NCI-H510A treated with DMSO at 0.1 percent for 48 hours (cell line): ENCODE measurements at places on chromosomes 2 and 18.

DNA sequence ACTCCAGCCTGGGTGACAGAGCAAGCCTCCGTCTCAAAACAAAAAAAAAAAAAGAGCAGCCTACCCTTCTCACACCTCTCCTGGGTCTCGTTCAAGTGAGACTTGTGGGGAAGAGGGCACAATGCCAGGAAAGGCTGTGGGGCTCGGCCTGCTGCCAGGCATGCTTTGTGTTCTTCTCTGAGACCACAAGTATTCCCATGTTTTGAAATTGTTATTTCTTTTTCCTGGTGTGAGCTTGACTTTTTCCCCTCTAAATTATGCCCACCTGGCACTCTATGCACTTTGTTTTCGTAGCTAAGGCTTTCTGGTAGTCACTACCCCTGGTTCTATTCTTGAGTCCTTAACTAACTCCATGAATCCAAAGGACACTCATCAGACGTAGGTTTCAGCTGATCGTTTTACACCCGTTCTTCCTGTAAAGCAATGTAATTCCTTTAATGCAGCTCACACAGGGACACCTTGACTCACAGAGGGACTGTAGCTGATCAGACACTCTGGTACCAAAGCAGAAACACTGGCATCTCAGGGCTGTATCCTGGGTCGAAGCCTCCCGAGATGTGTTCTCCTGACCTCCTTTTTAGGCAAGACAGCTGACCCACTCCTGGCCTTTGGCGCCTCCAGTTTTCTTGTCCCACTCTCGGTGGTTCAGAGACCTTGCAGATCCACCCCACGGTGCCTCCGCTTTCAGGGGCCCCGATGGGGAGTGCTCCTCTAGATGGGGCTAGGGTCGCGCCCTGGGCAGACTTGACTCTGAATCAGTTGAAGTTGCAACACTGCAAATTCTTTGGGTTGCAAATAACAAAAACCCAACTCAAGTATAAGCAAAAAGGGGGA lies 193.3 kb upstream of the AGAP1 start:
- peak; percentile 8 for DNase-seq

DNA sequence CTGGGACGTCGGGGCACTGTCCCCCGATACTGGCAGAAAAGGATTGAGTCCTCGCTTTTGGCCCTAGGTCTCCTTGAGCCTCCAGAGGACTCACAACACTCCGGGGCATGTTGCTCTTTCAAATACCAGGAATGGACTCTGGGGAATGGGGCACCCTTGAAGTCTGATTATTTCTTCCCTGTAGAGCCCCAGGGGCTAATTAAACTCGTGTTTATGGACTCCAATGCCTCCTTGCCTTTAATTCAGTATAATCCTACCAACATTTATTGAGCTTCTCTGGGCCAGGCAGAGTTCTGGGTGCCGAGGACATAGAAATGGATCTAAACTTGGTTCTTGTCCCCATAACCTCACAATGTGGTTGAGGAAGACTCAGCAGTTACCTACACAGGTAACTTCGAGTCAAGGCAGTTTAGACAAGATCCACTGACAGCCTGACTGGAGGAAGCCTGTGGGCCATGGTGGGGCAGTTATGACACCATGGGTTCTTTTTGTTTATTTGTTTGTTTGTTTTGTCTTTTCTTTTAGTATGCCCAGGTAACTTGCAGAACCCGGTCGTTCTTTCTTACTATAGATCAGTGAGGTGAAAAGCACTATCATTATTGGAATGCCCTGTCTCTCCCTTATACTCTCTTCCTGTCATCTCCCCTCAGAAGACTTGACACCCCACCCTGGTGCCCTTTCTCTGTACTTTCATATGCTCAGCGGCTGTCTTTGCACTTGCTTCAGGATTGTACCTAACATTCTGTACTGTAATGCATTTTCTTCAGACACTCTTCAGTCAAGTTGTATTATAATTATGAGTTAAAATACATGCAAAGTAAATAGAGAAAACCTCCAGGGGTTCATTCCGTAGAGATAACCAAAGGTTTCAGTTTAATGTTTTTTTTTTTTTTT lies 3.2 kb downstream of the CFLAR start:
- DNase-seq = peak; percentile 16

DNA sequence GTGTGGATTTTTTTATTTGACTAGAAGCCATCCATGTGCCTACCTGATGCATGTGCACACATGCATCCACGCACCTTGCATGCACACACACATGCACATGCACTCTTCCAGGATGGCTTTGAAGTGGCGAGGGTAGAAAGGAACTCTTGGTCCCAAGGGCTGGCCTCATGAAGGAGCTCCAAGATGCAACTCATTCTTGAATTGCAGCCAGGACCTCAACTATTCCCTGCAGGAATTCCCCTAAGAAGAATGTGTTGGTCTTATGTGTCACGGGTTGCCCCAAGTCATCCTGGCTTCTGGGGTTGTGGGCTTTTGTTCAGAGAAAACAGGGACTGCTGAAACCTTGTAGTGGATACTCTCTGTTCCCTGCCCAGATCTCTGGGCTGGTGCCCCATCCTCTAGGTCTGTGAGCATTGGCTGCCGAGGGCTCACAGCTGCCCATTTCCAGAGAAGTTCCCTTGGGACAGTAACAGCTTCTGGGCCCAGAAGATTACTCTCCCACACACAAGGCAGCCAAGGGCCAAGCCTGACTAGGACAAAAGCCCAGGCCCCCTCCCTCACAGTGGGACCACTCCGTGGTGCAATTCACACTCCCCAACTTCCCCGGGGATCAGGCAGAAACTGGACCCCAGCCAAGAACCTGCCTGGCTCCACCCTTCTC lies 137.6 kb downstream of the COPS8 start:
- no peak for DNase-seq

GRCh38 chr2:207202645-207203044 lies 36.9 kb upstream of the KLF7 start:
- DNase-seq = no peak

DNA sequence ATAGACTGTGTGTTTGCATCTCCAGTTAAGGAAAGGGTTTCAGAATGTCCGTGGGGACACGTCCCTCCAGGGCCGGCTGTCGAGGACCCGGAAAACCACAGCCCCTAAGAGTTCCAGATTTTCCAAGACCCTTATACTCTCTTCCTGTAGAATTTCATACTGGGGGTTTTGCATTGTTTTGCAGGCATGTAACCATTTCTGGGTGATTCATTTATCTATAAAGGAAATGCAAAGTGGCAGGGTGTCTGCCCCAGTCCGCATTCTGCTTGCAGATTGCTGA lies 8.5 kb downstream of the SP9 start:
- DNase-seq = no peak

DNA sequence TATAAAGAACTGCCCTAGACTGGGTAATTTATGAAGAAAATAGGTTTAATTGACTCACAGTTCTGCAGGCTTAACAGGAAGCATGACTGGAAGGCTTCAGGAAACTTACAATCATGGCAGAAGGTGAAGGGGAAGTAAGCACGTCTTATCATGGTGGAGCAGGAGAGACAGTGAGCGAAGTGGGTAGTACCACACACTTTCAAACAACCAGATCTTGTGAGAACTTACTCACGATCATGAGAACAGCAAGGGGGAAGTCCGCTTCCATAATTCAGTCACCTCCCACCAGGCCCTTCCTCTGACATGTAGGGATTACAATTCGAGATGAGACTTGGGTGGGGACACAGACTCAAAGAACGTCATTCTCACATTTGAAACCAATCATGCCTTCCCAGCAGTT lies 260.1 kb upstream of the FAM98A start:
- no peak for DNase-seq

DNA sequence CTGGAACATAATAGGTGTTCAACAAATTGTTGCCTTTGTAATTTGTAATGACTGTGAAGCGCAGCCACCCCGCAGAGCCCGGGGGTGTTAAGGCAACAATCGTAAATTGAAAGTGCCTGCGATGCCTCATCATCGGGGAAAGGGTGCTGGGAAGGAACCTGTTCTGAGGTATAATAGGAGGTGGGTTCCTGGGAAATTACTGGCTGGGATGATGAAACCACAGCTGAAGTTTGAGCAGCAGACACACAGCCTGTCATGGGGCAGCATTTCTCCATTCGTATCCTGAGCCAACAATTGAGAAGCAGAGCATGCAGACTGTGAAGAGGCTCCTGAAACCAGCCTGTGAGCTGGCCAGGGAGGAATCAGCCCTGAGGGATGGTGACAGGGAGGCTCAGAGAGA lies 404.0 kb upstream of the MYT1L start:
- no peak for DNase-seq
